ENCODE measurements at places on chromosomes 5 and 9.

DNA sequence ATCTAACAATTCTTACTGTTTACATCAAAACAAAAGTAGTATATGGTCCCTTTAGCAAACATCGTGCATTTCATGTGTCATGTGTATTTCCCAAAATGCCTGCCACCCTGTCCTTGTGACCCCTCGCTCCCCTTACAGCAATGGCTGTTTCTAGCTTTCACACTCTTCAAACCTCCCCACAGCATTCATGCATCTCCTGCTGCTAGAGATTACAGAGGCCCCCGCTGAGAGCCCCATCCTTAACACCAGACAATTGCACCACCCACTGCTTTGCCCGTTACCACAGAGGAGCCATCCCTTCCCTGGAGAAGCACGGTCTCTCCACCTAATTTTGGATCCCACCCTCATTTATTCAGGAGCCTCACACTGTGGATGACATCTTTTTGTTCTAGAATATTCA, 149.7 kb upstream of the IRX4 start:
- H3K27ac ChIP-seq, result no peak overlapping the region
- H3K4me3 ChIP-seq, result no peak overlapping the region
- no peak for DNase-seq
- H3K4me1 ChIP-seq, result no peaks in the 10 kb centered on the region

DNA sequence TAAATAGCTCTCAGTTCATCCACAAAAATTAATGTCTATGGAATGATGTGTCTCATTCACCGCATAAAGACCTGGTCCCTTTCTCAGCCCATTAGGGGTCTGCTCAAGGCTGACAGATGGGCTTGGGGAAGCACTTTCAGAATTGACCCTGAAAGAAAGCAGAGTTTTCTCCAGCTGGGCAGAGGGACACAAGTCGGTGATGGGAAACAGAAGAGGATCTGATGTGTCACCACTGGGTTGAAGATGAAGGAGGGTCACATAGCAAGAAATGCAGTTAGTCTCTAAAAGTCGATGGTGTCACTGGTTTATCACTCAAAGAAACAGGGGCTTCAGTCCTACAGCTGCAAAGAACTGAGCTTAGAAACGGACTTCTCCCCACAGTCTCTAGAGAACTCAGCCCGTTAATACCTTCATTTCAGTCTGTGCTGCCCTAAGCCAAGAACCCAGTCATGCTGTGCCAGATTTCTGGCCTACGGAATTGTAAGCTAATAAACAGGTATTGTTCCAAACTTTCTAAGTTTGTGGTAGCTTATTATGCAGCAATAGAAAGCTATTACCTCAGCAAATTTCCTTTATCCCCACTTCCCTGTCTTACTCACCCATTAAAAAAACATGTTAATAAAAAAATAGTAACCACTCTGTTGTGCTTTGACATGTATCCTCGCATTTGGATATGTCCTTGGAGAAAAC, 64.6 kb downstream of the ADAMTS12 start:
- no peak overlapping the region for H3K27ac ChIP-seq
- no peak for DNase-seq
- H3K27me3 ChIP-seq, result no peaks in the 10 kb centered on the region

DNA sequence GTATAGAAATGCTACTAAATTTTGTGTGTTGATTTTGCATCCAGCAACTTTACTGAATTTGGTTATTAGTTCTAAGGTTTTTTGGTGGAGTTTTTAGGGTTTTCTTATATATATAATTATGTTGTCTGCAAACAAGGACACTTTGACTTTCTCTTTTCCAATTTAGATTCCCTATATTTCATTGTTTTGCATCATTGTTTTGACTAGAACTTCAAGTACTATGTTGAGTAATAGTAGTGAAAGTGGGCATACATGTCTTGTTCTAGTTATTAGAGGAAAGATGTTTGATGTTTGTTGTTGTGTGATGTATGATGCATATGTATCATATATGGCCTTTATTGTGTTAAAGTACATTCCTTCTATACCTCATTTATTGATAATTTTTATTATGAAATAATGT, 362.3 kb upstream of the PRR16 start:
- no peak overlapping the region for H3K27ac ChIP-seq
- no peak for DNase-seq
- H3K4me3 ChIP-seq, result no peak overlapping the region
- H3K4me1 ChIP-seq, result no peaks in the 10 kb centered on the region
- no peaks in the 10 kb centered on the region for H3K27me3 ChIP-seq
- no peaks in the 10 kb centered on the region for H3K36me3 ChIP-seq

GRCh38 chr5:81405126-81405891, 11.4 kb upstream of the ACOT12 start:
- H3K4me1 ChIP-seq, result no peaks in the 10 kb centered on the region
- no peak overlapping the region for H3K27ac ChIP-seq
- DNase-seq, result no peak

GRCh38 chr9:22100626-22101025, 91.5 kb upstream of the CDKN2B start:
- no peak overlapping the region for H3K27ac ChIP-seq
- no peaks in the 10 kb centered on the region for H3K36me3 ChIP-seq
- H3K27me3 ChIP-seq, result no peaks in the 10 kb centered on the region
- DNase-seq, result no peak
- H3K4me1 ChIP-seq, result no peaks in the 10 kb centered on the region

GRCh38 chr5:141373673-141374317, at the start of gene PCDHGA6:
Gene PCDHGA6 (plus strand): TSS chr5:141373891. CDS start chr5:141374084, 193 bp downstream.
- DNase-seq, result no peak
- no peaks in the 10 kb centered on the region for H3K36me3 ChIP-seq
- H3K4me3 ChIP-seq, result no peak within 1 kb of the TSS
- H3K27me3 ChIP-seq, result no peaks in the 10 kb centered on the region
- H3K4me1 ChIP-seq, result no peaks in the 10 kb centered on the region
- no peak within 1 kb of the TSS for H3K27ac ChIP-seq

DNA sequence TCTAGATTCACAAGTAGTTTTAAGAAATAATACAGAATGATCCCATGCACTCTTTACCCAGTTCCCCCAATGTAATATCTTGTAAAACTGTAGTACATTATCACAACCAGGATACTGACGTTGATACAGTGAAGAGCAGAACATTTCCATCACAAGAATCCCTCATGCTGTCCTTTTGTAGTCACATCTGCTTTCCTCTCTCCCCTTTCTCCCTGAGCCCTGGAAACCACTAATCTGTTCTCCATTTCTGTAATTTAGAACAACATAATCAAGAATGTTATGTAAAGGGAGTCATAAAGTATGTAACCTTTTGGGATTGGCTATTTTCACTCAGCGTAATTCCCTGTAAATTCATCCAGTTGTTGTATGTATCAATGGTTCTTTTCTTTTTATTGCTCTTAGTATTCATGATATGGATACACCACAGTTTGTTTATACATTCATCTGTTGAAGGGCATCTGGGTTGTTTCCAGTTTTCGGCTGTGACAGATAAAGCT, 61.1 kb downstream of the ERCC6L2 start:
- H3K4me3 ChIP-seq, result no peak overlapping the region
- no peak for DNase-seq
- H3K4me1 ChIP-seq, result no peaks in the 10 kb centered on the region
- H3K27me3 ChIP-seq, result no peaks in the 10 kb centered on the region

- H3K4me3 ChIP-seq, result no peak overlapping the region
- no peaks in the 10 kb centered on the region for H3K4me1 ChIP-seq
- no peaks in the 10 kb centered on the region for H3K27me3 ChIP-seq
- no peak for DNase-seq
- no peaks in the 10 kb centered on the region for H3K36me3 ChIP-seq
Observed at GRCh38 chr5:17413691-17414090, 84.3 kb upstream of the TAF11L2 start.

DNA sequence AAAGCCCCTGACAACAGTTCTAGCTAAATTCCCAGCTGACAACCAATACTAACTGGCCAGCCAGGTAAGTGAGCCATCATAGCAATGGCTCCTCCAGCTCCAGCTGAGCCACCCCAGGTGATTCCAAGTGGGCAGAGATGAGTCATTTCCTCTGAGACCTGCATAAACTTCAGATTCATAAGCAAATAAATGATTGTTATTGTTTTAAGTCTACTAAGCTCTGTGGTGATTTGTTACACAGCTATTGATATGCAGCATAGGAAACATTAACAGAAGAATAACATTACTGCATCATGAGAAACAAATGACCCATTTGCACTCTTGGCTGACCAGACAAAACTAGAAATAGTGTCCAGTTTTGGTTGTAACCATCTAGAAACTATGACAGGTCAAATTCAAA, 60.3 kb downstream of the TTC39B start:
- DNase-seq, result no peak
- peaks cover 8% of the 10 kb centered on the region for H3K4me1 ChIP-seq
- no peak overlapping the region for H3K27ac ChIP-seq
- H3K36me3 ChIP-seq, result no peaks in the 10 kb centered on the region
- H3K27me3 ChIP-seq, result no peaks in the 10 kb centered on the region
- H3K4me3 ChIP-seq, result no peak overlapping the region

GRCh38 chr9:108534741-108535140, 321.0 kb downstream of the ACTL7B start:
- no peaks in the 10 kb centered on the region for H3K4me1 ChIP-seq
- H3K27me3 ChIP-seq, result no peaks in the 10 kb centered on the region
- no peak overlapping the region for H3K4me3 ChIP-seq
- no peak for DNase-seq
- H3K36me3 ChIP-seq, result no peaks in the 10 kb centered on the region

DNA sequence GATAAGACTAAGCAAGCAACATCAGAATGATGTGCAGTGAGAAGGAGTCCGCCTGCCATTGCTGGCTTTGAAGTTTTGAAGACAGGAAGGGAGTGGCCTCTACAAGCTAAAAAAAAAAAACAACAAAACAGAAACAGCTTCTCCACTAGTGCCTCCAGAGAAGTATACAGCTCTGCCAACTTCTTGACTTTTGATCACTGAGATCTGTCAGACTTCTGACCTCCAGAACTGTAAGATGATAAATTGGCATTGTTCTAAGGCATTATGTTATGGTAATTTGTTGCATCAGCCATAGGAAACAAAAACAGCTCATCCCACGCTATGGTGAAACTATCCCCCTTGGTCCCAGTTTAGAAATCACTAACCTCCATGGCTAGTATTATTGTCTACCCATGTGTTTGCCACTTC, 131.0 kb upstream of the VCAN start:
- no peaks in the 10 kb centered on the region for H3K36me3 ChIP-seq
- H3K27ac ChIP-seq, result no peak overlapping the region
- no peaks in the 10 kb centered on the region for H3K4me1 ChIP-seq
- no peaks in the 10 kb centered on the region for H3K27me3 ChIP-seq

DNA sequence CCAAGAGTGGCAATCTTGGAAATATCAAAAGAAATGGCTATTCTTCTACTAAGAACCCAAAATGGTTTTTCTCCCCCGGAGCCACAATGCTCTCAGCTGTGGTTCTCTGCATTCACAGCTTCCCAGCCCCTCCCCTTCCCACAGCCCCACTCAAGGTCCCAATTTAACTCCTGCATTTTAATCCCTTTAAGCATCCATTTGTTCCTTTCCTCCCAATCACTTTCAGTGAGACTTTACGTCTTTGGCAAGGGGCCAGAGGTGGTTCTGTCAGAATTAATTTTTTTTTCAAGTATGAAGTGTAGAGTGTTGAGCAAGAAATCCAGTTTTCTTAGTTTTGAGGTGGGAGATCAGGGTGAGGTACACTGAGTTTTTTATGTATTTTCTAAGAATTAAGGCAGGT, 256.9 kb downstream of the GLIS3 start:
- no peaks in the 10 kb centered on the region for H3K36me3 ChIP-seq
- no peaks in the 10 kb centered on the region for H3K4me1 ChIP-seq

Measured in naive thymus-derived CD4-positive, alpha-beta T cell (primary cell).